ENCODE measurements at places on chromosomes 11 and 22. TPM values are rescaled to one million over a fixed set of nuclear protein-coding genes. Genes with fewer than 3 reads are reported as not detected.

The PHF21B gene
- total RNA-seq = not detected

The TNNI2 gene
- not detected for total RNA-seq

The INSC gene
- total RNA-seq = 6.2 TPM

The OR10D3 gene
- total RNA-seq = not detected

The OR5P2 gene
- total RNA-seq = not detected

The RAB3IL1 gene
- total RNA-seq = 13.5 TPM

The NAALAD2 gene
- total RNA-seq = 0.73 TPM

The OR8D1 gene
- not detected for total RNA-seq

The C1QTNF4 gene
- under 0.01 TPM for total RNA-seq

Measured in subcutaneous preadipocyte (primary cell).